ENCODE measurements at places on chromosomes 2 and 18.

GRCh38 chr2:39470580-39470979 is 33.5 kb upstream of the MAP4K3 start:
- DNase-seq = no peak

DNA sequence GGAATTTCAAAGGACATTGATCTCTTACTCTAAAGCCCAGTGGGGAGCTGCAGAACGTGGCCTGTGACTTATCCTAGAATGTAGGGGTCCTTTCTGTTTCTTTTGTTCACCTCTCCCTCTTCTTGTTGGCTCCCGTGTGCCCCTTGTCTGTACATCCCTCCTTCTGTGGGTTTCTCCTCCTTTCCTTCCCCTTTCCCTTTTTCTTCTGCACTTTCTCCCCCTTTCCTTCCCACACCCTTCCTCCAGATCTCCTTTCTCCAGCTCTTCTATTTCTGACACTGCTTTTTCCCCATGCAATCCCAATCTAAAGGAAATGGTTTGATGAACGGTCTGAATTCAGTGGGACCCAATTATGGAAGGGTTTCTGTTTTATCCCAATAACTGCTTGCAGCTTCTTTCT is 35.5 kb upstream of the MAPRE3 start:
- DNase-seq = no peak

DNA sequence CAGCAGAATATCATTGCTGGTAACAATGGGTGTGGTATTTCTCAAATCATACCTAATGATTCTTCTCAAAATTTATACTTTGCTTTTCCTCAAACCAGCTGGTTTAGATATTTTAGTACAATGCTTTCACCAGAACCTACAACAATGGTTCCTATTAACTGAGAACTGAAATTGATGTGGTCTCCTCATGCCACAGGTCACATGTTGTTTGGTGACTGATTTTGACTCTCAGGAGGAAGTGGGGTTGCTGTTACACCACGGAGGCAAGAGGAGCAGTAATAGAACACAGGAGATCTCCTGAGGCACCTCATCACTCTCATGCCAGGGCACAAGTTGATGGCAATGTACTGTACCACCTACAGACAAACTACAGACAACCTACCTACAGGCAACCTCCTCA is 3.0 kb upstream of the CEP68 start:
- DNase-seq = peak; percentile 46

DNA sequence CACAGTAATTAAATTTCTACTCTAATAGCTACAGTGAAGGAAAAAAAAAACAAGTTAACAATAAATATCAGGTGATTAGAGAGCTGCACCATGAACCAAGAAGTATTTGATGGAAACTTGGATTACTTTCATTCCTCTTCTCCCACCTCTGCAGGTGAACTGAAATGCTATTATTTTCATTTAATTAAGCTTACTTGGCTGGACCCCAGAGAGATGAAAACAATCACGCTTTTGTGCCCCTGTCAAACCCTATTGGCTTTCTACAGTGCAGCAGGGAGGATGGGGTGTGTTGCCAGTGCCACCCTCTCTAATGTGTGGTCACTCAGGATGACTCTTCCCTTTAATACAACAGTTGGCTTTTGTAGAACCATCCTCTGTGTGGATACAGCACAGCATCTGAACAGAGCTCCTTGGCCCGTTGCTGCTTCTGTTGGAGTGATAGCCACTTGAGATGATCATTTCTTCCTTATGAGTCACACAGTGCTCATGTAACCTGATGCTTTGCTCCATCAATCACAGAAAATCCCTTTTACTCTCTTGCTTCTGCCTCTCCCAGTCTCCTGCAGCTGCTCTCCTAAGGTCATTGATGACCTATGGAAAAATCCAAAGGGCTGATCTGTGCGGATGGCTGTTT is 5.5 kb upstream of the ARL4C start:
- DNase-seq = no peak

GRCh38 chr2:212330263-212330662 is 208.3 kb downstream of the ERBB4 start:
- DNase-seq = no peak

- no peak for DNase-seq
These were observed 43.4 kb upstream of the AQP4 start for GRCh38 chr18:26908906-26909305.

DNA sequence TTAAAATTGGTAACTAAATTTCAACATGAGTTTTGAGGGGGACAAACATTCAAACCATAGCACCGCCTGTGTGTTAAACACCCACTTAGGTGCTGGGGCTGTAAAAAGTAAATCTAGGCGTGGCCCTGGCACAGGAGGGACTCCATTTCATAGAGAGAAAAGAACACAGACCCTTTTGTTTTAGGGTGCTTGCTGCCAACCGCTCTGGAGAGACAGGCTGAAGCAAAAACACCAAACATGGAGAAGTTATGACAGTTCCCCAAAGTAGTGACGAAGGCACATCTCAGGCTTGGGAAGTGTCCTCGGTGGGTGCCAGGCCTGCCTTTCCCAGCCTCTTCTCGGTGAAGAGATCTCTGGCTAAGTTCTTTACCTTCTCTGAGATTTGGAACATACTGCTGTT is 5.1 kb downstream of the ACTG2 start:
- no peak for DNase-seq

- no peak for DNase-seq
These were observed 53.0 kb upstream of the GALNT3 start for GRCh38 chr2:165847001-165847400.

- no peak for DNase-seq
These were observed 13.2 kb upstream of the DES start for GRCh38 chr2:219404954-219405353.

DNA sequence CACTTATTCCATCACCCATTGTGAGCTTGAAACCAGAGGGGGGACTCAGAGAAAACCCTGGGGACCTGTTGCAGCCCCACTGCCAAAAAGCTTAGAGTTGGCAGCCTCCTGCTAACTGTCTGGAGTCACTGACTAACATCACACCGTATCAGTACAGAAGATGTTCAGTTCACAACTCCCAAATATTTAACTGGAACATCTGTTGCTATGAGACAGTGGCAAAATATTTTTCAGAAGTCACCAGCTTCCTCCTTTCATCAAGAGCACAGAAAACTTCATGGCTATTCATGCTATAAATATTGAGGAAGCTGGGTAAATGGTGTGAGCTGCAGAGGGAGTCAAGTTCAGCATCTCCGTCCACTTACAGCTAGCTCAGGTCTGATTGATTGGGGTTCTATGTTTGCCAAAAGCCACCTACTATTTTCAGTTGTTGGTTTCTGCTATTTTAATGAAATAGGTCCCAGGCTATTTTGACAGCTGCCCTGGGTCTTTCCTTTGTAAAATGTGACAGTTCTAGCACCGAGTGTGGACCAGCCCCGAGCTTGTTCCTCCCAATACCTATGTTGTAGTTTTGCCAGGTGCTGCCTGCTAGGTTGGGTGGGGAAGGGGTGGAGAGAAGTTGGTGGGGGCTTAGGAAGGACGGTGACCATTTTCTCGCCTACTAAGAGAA is 9.8 kb downstream of the TUBB6 start:
- no peak for DNase-seq

- DNase-seq = peak; percentile 20
These were observed 80.2 kb upstream of the DNMT3A start for GRCh38 chr2:25421820-25422411.

DNA sequence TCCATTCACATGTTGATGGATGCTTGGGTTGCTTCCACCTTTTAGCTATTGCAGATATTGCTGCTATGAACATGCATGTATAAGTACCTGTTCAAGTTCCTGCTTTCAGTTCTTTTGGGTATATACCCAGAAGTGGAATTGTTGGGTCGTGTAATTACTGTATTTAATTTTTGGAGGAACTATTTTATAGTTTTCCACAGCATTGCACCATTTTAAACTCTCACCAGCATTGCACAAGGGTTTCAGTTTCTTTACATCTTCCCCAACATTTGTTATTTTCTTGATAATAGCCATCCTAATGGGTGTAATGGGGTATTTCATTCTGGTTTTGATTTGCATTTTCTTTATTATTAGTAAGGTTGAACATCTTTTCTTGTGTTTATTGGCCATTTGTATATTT is 16.0 kb downstream of the ACTR3 start:
- no peak for DNase-seq

DNA sequence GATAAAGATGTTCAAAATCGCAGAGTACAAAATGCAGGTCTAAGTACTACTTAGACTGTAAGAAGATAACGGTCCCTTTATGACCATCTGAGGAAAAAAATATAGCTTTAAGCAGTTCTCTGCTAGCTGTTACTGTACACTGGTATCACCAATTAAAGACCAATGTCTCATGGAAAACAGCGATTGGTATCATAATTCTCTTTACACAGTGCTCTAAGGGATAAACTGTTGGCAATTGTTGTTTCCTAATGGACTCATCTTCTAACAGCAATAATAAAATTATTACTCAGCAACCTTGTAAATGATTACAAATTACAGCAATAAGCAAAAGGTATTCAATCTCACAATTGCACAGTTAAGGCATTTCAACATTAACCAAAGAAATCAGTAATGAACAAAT is 142.2 kb upstream of the DLGAP1 start:
- no peak for DNase-seq

GRCh38 chr2:159326569-159327255 is 40.2 kb upstream of the WDSUB1 start:
- DNase-seq = no peak

GRCh38 chr2:212299333-212299732 is 239.3 kb downstream of the ERBB4 start:
- DNase-seq = no peak

GRCh38 chr2:96636551-96637171 is 1.5 kb downstream of the KANSL3 start:
- DNase-seq = no peak

DNA sequence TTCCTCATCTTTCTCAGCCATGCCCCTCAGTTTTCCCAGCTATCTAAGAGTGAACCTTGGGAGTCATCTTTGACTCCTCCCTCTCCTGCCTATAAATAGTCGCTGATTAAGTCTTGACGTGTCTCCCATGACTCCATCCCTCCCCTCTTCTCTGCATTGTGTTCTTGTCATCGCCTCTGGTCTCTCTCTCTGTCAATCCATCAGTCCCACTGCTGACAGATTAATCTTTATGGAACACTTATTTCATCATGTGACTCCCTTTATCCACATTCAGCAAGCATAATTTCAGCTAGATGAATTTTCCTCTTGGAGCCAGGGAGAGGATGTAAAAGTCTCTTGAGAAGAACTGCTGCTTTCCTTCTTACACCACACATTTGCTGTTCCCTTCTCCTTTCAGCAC is 9.4 kb downstream of the ADAM23 start:
- DNase-seq = no peak
